ENCODE measurements at places on chromosomes 3 and 15.

DNA sequence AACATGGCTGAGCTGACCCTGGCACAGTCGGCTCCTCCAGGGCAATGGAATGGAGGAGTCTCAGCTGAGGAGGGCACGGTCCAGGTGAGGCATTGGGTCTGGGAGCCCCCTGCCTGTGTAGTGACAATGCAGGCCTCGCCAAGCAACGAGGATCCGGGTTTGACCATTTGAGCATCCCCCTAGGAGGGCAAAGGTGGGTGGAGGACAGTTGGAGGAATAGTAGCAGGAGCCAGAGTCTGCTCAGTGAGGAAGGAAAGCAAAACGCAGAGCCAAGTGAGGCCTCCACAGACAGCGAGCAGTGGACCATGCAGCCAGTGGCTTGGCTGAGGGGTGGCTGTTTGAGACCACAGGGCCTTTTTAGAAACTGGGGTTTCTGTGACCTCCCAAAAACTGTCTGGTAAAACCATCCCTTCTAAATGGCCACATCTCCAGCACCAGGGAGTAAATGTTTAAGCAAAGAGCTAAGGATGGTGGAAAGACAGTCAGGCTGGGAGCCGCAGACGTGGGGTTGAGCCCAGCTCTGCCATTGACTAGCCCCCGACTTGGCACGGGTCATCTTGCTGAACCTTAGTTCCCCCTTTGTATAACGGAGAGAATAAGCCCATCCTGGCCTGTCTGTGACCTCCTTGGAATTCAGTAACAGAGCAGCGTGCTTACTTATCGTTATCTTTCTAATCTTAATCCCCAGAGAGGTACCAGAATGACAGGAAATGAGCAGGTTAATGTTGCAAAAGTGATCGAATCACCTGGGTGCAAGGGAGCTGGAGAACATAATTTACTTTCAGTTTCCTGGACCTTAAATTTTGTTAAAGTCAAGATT is 46.8 kb downstream of the CMTM6 start:
- DNase-seq, result no peak

GRCh38 chr3:70849911-70850699 is 537.7 kb upstream of the MDFIC2 start:
- no peak for DNase-seq

DNA sequence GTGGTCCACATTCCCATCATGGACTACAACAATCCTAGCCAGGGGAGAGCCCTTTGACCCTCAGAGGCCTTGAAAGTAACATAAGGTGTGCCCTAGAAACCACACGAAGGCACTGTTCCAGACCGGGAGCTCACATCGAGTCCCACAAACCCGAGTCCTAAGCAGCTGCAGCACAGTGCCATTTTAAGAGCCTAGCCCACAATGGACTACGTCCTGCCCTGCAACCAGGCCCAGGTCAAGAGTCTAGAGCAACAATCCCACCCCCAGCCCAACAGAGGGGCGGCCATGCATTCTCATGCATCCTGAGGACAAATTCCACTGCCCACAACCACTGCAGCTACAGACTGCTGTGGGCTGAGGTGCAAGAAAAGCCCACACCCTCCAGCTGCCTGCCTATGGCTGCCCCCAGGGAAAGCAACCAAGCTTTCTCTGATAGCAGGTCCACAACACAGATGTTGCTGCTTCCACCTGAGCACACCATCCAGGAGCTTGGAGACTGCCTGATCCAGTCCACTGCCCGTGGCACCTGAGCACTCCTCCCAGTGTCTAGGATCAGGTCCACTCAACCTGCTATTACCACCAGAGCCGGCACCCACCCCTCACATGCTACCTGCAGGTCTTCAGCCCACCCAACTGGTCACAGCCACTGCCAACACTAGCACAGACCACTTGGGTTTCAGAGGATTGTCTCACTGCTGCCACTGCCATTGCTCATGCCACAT is 56.8 kb downstream of the IGSF11 start:
- DNase-seq, result no peak

DNA sequence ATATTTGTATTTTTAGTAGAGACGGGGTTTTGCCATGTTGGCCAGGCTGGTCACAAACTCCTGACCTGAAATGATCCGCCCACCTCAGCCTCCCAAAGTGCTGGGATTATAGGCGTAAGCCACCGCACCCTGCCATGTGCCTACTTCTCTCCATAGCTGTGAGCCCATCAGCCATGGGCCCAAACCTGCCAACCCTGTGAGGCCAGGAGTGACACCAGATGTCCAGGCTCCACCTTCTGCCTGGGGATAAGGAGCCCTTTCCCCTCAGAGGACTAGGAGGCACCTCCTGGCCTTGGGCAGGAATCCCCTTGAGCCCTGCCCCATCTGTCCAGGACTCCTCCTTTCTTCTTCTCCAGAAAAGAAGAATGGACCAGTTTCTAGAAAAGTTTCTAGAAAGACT is 14.2 kb upstream of the RFT1 start:
- DNase-seq, result no peak

DNA sequence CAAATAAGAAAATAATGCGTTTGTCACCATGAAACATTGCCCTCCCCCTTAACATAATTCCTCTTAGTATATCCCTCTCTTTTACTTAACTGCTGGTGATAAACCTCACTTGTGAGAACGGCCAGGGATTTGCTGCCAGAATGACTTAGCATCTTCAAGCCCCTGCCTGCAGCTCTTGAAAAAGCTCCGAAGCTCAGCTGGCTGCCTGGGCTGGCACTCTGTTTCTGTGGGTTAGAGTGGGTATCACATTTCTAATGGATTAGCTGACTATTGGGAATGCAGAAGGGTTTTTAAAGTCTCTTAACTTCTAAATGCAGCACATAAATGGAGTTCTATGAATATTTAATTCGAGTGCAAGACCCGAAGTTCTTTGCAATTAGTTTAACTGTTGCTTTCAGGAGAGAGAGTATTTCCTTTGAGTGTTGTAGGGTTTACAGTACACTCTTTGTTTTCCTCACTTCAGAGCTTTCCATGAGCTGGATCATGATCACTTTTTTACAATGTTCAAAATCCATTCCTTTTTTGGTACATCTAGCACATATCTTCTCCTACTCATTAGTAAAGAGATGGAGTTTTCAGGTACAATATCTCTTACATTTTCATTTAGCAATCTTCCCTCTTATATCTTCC is 124.7 kb upstream of the RBMS3 start:
- no peak for DNase-seq

DNA sequence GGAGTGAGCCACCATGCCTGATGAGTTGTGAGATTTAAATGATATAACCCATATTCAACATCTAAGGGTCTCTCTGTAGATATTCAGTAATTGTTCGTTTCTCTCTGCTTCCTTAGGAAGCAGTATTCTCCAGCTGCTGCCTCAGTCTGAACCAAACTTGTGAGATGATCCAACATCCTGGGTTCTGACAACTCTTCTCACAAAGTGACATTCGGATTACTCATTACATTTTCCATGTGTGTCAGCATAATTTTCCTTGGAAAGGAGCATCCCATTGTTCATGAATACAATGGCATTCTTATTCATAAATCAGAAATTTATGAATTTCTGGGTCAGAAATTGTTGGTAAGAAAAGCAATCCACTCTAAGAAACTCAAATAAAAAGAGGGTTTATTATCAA is 15.0 kb upstream of the SEC22A start:
- DNase-seq, result no peak

DNA sequence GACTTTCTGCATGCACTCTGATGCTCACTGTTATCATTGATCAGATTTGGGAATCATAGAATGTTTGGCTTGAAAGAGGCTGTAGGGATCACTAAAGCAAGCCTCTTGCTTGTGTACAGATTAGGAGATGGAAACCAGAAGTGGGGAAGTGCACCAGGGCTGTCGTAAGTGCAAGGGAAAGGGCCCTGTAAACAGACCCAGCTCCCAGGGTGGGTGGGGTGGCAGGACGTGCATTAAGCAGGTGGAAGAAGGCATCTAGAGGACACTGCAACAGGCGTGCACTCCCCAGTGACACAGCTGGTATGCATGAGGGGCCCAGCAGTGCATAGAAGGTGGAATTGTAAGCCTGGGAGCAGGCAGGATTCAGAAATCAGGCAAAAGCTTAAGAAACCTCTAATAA is 58.0 kb upstream of the SLC7A14 start:
- no peak for DNase-seq

- no peak for DNase-seq
Measured at GRCh38 chr3:136899622-136900158, 37.7 kb downstream of the NCK1 start.

GRCh38 chr3:101643861-101644613 is 32.9 kb downstream of the ZBTB11 start:
- no peak for DNase-seq

DNA sequence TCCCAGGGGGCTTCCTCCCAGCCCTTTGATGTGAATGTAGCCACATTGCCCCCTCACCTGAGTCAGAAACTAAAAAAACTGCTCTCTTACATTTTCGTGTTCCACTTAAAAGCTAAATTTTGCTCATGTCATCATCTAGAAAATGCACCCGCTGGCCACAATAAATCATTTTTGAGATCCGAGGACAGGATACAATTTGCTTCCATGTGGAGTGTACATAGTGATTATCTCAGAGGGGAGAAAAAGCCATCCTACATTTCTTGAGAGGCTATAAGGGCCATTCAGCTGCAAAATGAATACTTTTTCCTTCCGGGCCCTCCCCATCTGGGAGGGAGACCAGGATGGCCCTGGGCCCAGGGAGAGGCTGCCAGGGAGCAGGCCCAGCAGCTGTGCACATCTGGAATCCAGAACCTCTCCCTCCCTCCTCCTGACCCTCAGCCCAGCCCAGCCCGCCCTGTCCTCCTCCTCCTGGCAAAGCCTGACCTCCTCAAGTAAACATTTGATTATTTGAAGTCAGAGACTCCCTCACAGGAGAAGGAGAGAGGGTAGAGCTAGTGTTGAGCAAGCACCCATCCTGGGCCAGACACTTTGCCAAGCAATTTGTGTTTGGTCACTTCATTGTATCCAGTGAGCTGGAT is 59.1 kb downstream of the CORO2B start:
- DNase-seq, result no peak

DNA sequence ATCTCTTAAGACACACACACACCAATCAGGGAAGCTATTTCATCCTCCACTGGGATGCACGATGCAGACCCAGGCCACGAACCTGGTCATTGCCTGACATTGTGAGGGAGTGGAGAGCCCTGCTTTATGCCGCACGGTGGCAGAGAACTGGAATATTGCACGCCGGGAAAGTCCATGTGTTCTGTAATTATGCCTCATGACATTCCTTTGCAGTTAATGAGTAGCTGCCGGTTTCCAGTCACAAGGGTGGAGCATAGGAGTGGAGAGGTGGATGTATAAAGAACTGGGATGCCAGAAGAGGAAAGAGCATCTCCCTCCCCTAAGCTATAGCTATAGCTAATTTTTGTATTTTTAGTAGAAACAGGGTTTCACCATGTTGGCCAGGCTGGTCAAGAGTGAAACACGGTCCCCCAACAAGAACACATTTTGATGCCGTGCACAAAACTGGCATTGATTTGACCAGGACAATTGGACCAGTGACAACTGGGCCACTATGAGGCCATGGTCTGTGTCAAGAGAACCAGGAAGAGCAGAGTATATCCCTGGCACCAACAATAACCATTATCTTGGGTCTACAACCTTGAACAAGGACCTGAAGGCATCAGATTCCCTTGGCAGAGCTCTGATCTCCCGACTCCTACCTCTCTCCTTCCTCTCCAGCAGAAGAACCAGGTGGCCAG is 51.4 kb downstream of the SH3BP5 start:
- no peak for DNase-seq

DNA sequence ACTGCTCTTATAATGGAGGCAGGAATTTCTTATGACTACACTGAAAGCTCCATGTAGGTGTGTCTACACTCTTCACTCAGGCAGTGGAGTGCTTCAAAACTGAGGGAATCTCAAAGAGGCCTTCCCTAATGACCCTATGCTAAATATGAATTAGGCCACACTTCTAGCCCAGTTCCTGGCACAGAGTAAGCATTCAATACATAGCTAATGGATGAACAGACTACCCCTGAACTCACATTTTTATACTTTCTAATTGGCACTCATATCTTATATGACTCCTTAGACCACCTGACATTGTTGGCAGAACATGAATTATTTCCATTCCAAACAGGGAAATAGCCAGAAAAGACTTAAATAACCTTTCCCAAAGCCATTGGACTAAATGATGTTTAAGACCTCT is 3.4 kb downstream of the RARRES1 start:
- no peak for DNase-seq

GRCh38 chr3:42613462-42613861 is 13.0 kb downstream of the NKTR start:
- DNase-seq, result peak; percentile 21
